ENCODE measurements at places on chromosomes 11 and 22.

- DNase-seq: no peak
Observed at GRCh38 chr11:126733685-126734084, 266.9 kb downstream of the KIRREL3 start.

GRCh38 chr11:106021181-106021966 is 666 bp downstream of the MSANTD4 start:
- no peak for DNase-seq

GRCh38 chr11:133908827-133909226 is 47.9 kb downstream of the IGSF9B start:
- DNase-seq: no peak

DNA sequence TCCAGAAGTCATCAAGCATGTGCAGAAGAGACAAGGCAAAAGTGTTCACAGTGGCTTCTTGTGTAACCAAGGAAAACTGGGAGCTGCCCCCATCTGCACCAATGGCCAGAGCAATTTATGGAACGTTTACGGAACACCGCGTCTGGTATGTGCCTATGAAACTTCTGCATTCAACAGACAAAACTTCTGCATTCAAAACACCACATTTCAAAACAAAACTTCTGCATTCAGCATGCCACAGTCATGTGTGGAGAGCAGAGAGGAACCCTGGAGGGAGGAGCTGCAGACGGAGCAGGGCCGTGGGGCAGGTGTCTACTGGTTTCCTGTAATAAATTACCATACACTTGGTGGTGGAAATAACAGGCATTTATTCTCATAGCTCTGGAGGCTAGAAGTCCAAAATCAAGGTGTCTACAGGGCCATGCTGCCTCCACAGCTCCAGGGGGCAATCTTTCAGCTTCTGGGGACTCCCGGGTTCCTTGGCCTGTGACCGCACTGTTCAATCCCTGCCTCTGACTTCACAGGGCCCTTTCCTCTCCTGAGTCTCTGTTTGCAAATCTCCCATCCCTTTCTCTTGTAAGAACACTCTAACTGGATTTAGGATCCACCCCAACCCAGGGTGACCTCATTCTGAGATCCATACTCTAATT is 32.2 kb downstream of the RPL3 start:
- DNase-seq: no peak

GRCh38 chr22:37776639-37777005 is 31.1 kb upstream of the GCAT start:
- DNase-seq: no peak

GRCh38 chr11:58675334-58676155 is 53.1 kb downstream of the CNTF start:
- DNase-seq: peak; percentile 23

- DNase-seq: peak; percentile 31
Observed at GRCh38 chr11:12893787-12894672, 115.1 kb upstream of the RASSF10 start.

DNA sequence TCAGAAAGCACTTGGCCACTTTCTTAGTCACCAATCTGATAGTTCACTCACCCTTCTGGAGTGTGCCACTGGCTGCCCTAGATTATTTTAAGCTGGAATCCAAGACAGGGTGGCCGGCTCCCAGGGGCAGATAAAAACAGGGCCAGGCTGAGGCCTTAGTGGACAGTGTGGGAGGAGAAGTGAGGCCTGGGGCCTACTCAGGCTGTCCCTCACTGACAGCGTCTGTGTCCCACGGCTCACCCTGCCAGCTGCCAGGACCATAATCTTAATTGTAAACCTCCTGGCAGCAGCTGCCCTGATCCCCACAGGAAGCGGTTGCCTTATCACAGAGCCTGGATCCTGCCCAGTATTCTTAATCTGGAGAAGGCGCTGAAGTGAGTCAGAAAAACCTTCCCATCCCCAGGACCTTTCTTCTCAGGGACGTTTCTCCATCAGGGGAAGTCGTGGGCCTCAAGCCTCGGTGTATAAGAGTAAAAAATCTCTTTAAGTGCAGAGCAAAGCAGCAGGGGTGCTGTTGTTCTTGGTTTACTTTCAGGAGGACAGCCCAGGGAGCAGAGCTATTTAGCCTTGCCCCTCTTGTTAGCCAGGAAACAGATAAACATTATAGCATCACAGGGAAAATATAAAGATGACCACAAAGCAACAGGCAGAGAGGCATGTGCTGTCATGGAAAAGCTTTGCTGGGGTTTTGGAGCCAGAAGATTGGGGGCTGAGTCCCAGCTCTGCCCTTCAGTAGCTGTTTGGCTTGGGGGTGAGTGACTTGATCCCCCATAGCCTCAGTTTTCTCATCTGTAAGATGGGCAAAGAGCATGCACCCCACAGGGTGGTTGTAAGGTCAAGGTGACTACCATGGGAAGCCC is 39.6 kb downstream of the TSPAN18 start:
- peak; percentile 50 for DNase-seq

GRCh38 chr11:36211761-36212430 is 77.3 kb downstream of the COMMD9 start:
- DNase-seq: no peak

GRCh38 chr11:64448599-64449380 is 89.8 kb downstream of the RPS6KA4 start:
- no peak for DNase-seq

DNA sequence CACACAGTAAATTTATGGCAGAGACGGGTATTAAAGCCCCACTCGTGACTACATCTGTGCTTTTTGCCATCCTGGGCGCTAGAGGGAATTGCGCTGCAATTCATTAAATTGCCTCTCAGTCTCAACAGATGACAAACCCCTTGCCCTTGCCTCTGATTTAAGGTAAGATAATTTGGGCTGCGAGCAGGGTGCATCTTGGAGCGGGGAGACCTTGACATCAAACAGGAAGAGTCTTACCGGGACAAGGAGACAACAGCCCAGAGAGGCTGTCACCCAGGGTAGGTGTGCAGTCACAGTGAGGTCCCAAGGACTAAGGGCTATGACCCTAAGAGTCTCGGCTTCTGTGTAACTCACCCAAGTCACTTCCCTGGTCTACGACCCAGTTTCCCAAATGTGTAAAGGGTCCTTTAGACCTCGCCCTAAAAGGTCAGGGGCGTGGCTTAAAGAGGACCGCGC is 449 bp upstream of the TOM1 start:
- DNase-seq: no peak

DNA sequence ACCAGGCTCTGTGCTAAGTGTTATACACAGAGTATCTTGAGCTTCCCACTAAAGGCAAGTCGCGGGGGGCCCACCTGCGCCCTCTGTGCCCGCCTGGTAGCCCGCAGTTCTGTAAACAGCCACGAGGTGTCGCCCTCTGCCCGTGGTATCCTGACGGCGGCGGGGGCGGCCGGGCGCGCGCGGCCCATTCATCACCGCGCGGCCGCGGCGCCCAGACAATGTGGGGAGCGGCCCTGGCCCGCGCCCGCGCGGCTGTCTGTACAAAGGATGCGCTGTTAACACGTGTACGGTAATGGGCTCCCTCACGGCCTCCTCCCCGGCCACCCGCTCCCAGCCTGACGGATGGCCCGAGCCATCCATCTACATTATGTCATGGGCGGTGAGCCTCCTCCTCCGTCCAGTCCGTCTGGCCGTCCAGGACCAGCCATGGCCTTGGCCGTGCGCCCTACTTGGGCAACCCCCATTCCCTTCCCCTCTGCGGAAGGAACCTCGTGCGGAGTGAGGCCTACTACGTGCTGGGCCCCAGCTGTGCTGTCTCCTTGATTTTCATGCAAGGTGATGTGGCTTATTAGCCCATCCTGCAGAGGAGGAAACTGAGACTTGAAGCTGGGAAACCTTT is 99.4 kb downstream of the MIAT start:
- no peak for DNase-seq

DNA sequence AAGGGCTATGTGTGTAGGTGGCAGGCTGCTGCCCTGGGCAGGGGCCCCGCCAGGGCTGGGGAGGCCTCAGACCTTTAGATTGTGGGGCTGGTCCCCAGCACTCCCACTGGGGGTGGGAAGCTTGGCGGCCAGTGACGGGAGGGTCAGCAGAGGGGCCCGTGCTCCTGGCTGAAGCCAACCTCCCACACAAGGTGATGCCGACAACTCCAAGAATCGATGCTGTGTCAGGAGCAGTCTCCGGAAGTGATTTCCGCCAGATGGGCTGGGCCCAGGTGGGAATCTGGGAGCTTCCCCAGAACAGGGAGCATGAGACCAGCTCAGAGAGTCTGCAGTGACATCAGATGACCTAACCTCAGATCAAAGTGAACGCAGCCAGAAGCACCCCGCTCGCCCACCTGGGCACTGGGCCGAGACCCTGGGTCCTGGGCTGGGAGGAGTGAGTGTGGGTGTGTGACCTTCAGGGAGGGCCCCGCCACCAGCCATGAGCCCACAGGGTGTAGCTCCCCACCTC is 7.7 kb downstream of the TRPM5 start:
- DNase-seq: no peak

DNA sequence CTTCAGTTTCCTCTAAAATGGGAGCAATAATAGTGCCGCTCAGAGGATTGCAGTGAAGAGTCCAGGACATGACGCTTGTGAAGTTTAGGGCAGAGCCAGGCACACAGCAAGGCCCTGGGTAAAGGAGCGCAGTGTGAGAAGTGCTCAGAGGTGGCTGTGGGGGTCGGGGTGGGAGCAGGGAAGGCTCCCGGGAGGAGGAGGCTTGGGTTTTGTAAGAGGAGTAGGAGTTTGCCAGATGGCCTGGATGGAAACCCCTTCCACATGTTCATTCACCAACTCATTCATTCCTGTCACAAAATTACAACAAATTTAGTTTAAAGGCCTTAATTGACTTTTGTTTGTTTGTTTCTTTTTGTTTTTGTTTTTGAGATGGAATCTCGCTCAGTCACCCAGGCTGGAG is 17.0 kb downstream of the CRYBB2 start:
- DNase-seq: no peak

DNA sequence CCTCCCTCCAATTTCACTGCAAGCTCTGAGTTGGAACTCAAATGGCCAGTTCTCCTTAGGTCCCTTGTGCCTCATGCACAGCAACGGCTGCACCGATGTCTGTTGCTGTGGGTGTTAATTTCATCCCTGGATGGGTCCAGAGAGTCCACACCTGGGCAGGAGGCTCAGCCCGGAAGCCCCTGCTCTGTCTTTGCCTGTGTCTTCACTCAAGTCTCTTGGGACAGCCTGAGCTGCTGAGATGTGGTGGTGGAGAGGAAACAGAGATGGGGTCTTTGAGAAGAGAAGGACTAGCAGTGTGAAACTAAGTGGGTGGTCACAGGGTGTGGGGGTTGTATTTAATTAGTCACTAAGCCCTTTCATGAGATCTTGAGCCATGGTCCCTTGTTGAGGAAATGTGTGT is 109.3 kb downstream of the NECTIN1 start:
- DNase-seq: no peak

DNA sequence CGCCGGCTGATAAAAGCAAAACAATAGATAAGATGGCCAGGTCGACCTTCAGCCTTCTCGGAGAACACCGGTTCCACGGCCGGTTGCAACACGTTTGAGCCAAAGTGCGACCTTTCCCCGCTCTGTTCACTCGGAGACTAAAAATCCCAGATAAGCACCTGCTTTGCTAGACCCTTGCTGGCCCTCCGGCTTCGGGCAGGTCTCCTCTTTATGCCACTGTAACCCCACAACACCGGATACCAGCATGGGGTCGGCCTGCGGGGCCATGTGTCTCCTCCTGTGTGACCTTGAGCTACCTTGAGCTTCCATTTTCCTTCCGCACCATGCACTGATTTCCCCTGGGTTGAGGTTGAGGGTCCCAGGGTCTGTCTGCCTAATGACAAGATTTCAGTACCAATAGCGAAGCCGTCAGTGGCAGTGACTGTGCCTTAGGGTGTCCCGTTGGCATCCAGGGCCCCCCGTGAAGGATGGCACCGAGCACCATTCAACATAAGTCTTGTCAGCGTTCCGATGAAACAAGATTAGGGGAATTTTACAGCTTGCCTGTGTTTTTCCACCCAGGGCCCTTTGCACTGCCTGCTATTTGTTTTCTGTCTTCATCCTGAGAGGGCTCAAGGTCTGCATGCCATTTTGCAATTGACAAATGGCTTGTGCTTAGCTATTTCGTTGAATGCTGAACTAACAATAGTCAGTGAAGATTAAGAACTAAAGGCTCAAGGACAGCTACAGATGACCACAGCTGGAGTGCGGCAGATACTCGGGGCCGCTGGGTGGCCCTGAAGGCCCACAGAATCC is 118.6 kb downstream of the KCNQ1 start:
- no peak for DNase-seq

DNA sequence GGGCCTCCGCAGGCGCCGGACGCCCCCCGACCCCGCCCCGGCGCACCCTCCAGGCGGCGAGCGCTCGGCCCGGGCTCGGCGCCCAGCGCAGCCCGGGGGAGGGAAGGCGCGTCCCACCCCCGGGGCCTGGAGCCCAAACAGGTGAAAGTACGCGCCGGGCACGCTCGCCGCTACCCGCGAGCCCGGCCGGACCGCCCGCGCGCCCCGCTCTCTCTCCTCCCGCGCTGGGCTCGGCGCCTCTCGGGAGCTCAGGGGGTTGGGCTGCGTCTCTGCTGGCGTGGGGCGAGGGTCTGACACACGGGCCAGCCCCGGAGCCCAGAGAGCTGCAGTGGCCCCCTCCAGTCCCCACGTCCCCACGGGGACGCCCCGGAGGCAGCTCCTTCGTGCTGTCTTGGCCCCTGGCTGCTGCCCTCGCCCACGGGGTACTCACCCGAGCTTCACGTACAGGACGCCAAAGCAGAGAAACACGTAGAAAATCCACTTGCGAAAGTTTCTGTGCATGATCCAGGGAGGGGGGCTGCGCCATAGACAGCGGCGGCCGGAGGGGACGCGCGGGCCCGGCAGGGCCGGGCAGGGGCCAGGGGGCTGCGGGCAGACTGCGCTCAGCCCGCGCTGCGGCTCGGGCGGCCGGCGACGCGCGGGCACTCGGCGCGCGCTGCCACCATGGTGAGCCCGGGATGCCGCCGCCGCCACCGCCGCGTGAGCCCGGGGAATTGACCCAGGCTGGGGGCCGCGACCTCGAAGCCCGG is 534 bp downstream of the WNT7B start:
- DNase-seq: no peak

DNA sequence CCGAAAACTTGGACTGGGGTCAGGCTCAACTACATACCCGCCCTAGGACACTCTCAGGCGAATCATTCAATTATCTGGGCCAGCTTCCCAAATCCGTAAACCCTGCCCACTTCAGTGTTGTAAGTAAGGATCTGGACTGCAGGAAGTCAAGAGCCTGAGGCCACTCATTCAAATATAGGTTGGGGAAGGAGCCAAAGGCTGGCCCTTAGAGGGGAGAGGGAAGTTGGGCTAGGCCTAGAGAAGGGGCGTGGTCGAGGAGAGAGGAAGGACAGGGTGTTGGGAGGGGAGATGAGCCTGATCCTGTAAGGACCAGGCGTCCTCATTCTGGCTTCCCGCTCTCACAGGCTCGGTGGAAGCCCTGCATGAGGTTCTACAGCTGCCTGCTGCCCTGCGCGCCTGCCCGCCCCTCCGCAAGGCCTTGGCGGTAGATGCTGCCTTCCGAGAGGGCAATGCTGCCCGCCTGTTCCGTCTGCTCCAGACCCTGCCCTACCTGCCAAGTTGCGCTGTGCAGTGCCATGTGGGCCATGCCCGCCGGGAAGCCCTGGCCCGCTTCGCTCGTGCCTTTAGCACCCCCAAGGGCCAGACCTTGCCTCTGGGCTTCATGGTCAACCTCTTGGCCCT is 3.0 kb downstream of the SAC3D1 start:
- DNase-seq: no peak

GRCh38 chr22:40053460-40053859 is 58.7 kb downstream of the FAM83F start:
- no peak for DNase-seq

Data from non-pigmented ciliary epithelial cell (primary cell).